Activated CD4-positive, alpha-beta T cell treated with anti-CD3 and anti-CD28 coated beads for 1 hour (primary cell): ENCODE measurements at places on chromosomes 11 and 22.

DNA sequence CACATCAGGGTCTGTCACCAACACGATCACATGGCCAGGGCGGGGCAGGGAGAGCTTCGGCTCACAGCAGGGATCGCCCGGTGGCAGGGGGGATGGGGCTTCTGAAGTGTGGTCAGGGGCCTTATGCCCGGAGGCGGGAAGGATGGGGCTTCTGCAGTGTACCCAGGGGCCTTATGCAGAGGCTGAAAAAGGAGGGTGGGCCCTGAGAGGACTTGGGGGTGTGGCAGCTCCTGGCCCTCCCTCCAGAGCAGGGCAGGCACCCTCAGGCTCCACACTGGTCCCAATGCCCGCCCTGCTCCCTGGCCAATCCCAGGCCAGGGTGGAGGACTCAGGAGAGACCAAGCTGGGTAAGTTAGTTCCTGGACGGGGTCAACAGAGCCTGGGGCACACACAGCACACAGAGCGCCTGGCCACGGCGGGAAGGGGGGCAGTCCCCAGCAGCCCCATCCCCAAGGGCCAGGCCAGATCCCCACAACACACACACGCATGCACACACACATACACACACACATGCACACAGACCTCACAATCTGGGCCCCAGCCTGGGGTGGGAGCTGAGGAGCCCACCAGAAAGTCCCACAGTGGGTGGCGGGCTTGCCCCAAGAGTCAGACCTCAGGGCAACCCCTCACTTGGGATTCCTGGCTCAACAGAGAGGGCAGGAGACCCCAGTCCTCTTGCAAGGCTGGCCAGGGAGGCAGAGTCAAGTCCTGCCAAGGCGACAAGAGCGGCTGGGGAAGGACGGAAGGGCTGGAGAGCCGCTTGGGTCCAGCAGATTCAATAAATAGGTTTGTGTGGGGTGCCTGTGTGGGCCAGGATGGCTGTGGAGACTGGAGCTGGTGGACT, 1.1 kb upstream of the CEND1 start:
- no peak for DNase-seq

GRCh38 chr11:123161376-123162030, 33.5 kb downstream of the CLMP start:
- DNase-seq = no peak

GRCh38 chr11:118547132-118547531, 16.1 kb downstream of the TMEM25 start:
- no peak for DNase-seq

GRCh38 chr11:2655016-2655719, 44.6 kb downstream of the KCNQ1OT1 start:
- DNase-seq = no peak

- DNase-seq = no peak
These were observed 6.8 kb upstream of the SAA1 start for GRCh38 chr11:18259259-18259658.

DNA sequence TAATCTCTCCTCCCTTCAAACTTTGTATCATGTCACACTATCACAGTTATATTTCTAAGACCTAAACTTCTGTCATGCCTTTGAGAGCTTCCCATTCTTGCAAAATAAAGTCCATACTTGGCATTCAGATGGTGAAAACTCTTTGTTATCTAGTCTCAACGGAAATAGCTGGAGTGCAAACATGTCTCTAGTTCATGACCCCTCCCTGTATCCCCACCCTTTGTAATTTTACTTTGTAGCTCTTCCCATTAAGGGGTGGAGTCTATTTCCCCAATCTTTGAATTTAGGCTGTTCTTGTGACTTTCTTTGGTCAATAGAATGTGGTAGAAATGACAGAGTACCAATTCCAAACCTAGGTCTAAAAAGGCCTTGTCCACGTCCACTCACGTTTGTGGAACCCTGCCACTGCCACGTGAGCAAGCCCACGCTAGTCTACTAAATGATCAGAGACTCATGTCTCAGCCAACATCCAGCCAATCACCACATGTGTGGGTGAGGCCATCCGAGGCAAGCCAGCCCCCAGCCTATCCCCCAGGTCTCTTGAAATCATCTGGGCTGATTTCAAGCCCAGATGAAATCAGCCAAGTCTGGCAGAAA, 23.4 kb downstream of the SLN start:
- DNase-seq = no peak

GRCh38 chr11:9380773-9381172, 3.7 kb upstream of the IPO7 start:
- DNase-seq = no peak

DNA sequence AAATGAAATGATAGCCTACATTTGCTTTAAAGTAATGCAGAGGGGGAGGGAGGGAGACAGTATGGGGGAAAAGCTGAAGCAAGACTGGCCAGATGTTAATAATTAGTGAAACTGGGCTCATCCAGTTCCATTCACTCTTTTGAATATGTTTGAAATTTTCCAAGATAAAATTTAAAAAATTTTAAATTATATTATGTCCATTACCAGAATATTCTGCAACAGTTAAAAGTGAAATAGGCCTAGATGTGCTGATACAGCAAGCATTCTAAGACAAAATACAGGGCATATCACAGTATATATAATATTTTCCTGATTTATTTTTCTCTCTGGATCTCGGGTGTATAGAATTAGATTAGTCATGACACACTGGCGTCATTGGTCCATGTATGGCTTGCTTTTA, 13.6 kb upstream of the ZNRF3 start:
- DNase-seq = no peak

DNA sequence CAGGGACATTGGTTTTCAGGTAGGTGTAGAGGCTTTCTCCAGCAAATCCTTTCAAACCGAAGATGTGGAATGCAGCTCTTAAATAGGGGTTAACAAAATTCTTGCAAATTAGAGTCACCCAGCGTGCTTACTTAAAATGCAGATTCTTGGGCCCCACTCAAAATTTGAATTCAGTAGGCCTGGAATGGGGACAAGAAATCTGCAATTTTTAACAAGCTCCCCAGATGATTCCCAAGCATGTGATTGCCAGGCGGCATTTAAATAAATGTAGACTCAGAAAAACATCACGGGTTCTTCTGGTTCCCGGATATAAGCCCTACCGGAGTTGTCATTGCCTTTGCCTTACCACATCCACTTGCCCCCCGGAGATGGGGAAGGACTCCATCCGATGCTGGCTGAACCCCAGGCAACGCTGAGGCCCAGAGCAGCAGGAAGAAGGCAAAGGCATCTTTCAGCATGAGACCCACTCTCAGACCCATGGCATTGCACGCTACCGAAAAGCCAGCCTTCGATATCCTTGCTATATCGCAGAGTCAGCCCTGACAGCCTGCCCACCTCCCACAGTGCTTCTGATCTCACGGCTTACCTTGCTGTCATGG, 134.2 kb downstream of the DSCAML1 start:
- no peak for DNase-seq

GRCh38 chr11:111549869-111550203, 9.3 kb downstream of the LAYN start:
- no peak for DNase-seq

GRCh38 chr22:47062126-47062525, 299.7 kb downstream of the TBC1D22A start:
- no peak for DNase-seq

- DNase-seq = no peak
These were observed 49.9 kb upstream of the LDLRAD3 start for GRCh38 chr11:35893796-35894475.

DNA sequence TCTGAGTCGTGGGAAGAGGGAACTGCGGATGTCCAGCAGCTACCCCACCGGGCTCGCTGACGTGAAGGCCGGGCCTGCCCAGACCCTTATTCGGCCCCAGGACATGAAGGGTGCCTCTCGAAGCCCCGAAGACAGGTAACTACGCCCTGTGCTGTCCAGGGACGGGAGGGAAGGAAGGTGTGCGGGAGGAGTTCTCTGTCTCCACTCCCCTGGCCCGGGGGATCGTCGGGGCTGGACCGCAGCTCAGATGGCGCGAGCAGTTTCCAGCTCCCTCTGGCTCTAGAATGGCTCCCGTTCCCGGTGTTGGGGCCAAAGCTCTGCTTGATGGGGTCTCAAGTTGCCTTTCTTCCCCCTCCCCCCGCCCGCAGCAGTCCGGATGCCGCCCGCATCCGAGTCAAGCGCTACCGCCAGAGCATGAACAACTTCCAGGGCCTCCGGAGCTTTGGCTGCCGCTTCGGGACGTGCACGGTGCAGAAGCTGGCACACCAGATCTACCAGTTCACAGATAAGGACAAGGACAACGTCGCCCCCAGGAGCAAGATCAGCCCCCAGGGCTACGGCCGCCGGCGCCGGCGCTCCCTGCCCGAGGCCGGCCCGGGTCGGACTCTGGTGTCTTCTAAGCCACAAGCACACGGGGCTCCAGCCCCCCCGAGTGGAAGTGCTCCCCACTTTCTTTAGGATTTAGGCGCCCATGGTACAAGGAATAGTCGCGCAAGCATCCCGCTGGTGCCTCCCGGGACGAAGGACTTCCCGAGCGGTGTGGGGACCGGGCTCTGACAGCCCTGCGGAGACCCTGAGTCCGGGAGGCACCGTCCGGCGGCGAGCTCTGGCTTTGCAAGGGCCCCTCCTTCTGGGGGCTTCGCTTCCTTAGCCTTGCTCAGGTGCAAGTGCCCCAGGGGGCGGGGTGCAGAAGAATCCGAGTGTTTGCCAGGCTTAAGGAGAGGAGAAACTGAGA, 1.4 kb downstream of the ADM start:
- no peak for DNase-seq

DNA sequence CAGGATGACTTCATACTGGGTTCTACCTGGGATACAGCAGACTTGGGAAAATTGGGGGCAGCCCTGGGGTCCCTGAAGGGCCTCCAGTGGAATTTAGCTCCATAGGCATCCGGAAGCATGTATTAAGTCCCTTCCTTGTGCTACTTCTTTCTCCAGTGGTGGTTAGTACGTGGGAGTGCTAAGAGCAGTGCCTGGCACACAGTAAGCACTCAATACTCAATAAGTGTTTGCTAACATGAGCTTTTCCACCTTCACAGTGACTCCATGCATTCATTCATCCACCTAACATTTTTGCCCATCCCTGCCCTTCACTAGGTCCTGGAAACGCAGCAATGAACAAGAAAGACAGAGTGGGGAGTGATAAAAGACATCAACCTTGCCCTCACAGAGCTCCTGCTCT, 120.5 kb downstream of the MN1 start:
- DNase-seq = no peak

- DNase-seq = no peak
These were observed 8.5 kb upstream of the XBP1 start for GRCh38 chr22:28808716-28809355.

GRCh38 chr11:106389101-106389500, 311.6 kb downstream of the AASDHPPT start:
- DNase-seq = no peak
